ENCODE measurements at places on chromosomes 5 and 9.
A peak's percentile ranks its signal among the peaks of the same experiment; 100 is the strongest.

- no peak for DNase-seq
- H3K27me3 ChIP-seq = no peaks in the 10 kb centered on the region
- no peaks in the 10 kb centered on the region for H3K36me3 ChIP-seq
- peaks cover 9% of the 10 kb centered on the region for H3K4me1 ChIP-seq
- H3K4me3 ChIP-seq = no peak overlapping the region
These were observed 20.6 kb downstream of the MARCHF3 start for GRCh38 chr5:127009784-127010183.

DNA sequence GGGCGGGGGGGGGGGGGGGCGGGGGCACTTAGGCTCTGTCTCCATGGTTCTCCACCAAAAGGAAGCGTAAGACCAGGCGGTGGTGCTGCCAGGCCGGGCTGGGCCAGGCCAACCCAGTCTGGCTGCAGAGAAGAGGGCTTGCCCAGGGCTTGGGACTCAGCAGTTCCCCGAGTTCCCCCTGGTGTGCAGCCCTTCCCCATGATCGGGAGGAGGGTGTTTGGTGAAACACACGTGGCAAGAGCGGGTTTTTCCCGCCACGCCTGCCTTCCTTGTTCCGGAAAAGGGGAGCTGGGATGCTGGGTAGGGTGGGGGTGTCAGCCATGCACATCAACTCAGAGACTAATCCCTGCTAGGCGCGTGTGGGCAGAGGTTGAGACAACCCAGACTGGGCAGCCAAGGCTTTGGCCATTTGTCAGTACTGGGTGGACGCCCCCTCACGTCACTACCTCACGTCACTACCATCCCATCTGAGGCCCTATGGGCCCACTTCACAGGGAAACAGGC lies 32.9 kb downstream of the PRRX2 start:
- H3K36me3 ChIP-seq = no peaks in the 10 kb centered on the region
- no peak overlapping the region for H3K27ac ChIP-seq
- no peak for DNase-seq
- no peak overlapping the region for H3K4me3 ChIP-seq
- H3K4me1 ChIP-seq = peaks cover 12% of the 10 kb centered on the region

DNA sequence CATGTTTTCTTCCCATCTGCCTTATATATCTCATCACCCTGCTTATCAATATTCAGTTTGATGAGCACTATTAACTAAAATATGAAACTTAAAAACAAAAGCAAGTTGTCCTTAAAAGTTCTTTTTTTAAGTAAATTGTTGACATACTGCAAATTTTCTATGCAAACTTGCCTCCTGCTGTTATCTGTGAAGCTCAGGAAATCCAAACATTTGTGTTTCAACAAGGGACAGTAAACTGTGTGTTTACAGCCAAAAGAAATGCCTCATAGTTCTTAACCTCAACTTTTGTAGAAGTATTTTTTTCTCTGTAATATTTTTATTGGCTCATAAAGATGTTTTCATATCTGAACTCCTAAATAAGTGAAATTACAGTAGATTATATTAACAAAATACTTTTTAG lies 7.7 kb upstream of the TTC23L start:
- DNase-seq = no peak
- no peak overlapping the region for H3K4me3 ChIP-seq
- H3K27ac ChIP-seq = no peak overlapping the region
- H3K27me3 ChIP-seq = no peaks in the 10 kb centered on the region
- H3K36me3 ChIP-seq = no peaks in the 10 kb centered on the region

- DNase-seq = no peak
- H3K27me3 ChIP-seq = no peaks in the 10 kb centered on the region
- peak overlapping the region; percentile 51 for H3K27ac ChIP-seq
- H3K4me3 ChIP-seq = no peak overlapping the region
These were observed 67.9 kb downstream of the STK10 start for GRCh38 chr5:172119921-172120688.

GRCh38 chr5:39654715-39655114 lies 229.9 kb upstream of the DAB2 start:
- H3K27ac ChIP-seq = no peak overlapping the region
- DNase-seq = no peak
- H3K4me3 ChIP-seq = no peak overlapping the region
- H3K4me1 ChIP-seq = no peaks in the 10 kb centered on the region
- no peaks in the 10 kb centered on the region for H3K36me3 ChIP-seq
- no peaks in the 10 kb centered on the region for H3K27me3 ChIP-seq

GRCh38 chr9:120396418-120396817 lies 183.5 kb downstream of the CDK5RAP2 start:
- H3K27me3 ChIP-seq = no peaks in the 10 kb centered on the region
- peaks cover 18% of the 10 kb centered on the region for H3K4me1 ChIP-seq
- H3K4me3 ChIP-seq = no peak overlapping the region
- no peak overlapping the region for H3K27ac ChIP-seq

GRCh38 chr5:77893225-77893860 lies 117.2 kb upstream of the TBCA start:
- H3K4me1 ChIP-seq = no peaks in the 10 kb centered on the region
- H3K36me3 ChIP-seq = no peaks in the 10 kb centered on the region
- H3K27me3 ChIP-seq = peaks cover 6% of the 10 kb centered on the region

- H3K27ac ChIP-seq = no peak overlapping the region
- DNase-seq = no peak
- no peaks in the 10 kb centered on the region for H3K36me3 ChIP-seq
- no peak overlapping the region for H3K4me3 ChIP-seq
These were observed 397.7 kb upstream of the SMARCA2 start for GRCh38 chr9:1617419-1617818.

DNA sequence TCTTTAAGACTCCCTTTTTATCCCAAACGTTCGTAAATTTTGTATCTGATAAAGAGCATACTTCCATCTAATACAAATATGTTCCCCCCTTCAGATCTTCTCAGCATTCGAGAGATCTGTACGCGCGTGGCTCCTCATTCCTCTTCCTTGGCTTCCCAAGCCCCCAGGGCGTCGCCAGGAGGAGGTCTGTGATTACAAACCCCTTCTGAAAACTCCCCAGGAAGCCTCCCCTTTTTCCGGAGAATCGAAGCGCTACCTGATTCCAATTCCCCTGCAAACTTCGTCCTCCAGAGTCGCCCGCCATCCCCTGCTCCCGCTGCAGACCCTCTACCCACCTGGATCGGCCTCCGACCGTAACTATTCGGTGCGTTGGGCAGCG lies 19.9 kb downstream of the CDKN2A start:
- H3K27ac ChIP-seq = no peak overlapping the region
- DNase-seq = no peak
- H3K27me3 ChIP-seq = peaks cover 58% of the 10 kb centered on the region
- H3K36me3 ChIP-seq = no peaks in the 10 kb centered on the region
- H3K4me3 ChIP-seq = no peak overlapping the region

- H3K4me1 ChIP-seq = no peaks in the 10 kb centered on the region
- H3K27me3 ChIP-seq = no peaks in the 10 kb centered on the region
- no peaks in the 10 kb centered on the region for H3K36me3 ChIP-seq
- H3K27ac ChIP-seq = no peak overlapping the region
These were observed 198.7 kb downstream of the NR2F1-AS1 start for GRCh38 chr5:93382188-93382825.

DNA sequence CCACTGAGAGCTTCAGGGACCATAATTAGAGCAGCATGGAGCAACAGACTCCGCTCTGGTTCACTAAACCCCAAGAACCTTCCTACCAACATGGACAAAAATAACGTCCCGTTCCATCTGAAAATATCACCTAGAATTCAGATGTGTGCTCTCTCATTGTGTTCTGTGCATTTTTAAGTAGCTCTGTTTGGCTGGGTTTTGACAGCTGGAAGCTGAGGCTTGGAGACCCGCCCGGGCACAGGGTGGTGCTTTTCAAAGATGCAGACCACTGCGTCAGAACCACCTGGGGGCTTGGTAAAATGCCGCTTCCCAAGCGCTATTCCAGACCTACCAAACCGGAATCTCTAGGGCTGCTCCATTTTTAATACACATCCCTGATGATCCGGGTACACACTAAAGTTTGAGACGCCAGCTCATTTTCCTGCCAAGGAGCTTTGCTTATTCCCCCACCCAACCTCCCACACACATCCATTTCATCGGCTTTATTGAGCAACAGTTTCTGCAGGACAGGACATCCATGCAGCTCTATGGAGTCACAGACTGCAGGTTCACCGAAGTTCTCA lies 104.8 kb downstream of the GABBR2 start:
- no peak overlapping the region for H3K27ac ChIP-seq
- no peaks in the 10 kb centered on the region for H3K27me3 ChIP-seq
- no peak overlapping the region for H3K4me3 ChIP-seq
- H3K4me1 ChIP-seq = no peaks in the 10 kb centered on the region
- no peaks in the 10 kb centered on the region for H3K36me3 ChIP-seq

GRCh38 chr9:71004196-71004595 lies 117.2 kb downstream of the TRPM3 start:
- DNase-seq = no peak
- no peak overlapping the region for H3K4me3 ChIP-seq
- no peaks in the 10 kb centered on the region for H3K27me3 ChIP-seq
- no peak overlapping the region for H3K27ac ChIP-seq
- H3K4me1 ChIP-seq = no peaks in the 10 kb centered on the region

DNA sequence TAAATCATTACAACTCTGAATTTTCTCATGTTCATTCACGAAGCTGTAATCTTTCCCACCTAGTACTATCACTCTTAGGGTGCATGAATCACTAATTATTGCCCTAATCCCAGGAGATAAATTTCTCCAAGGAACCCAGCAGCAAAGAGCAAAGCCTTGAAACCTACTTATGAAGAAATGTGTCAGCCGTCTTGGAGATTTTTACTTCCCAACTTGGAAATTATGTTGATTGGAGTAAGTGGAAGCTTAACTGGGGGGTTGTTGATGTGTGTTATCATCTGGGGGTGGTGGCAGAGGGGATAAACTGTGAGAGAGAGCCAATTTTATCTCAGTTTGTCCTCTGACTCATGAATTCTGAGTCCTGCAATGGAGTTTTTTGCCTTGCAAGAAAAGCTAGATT lies 440.5 kb upstream of the WWC1 start:
- H3K27ac ChIP-seq = no peak overlapping the region
- no peak overlapping the region for H3K4me3 ChIP-seq
- H3K4me1 ChIP-seq = no peaks in the 10 kb centered on the region
- no peak for DNase-seq
- no peaks in the 10 kb centered on the region for H3K36me3 ChIP-seq
- no peaks in the 10 kb centered on the region for H3K27me3 ChIP-seq

- no peak overlapping the region for H3K27ac ChIP-seq
- no peak for DNase-seq
- H3K4me3 ChIP-seq = no peak overlapping the region
These were observed 410.7 kb downstream of the DNAH5 start for GRCh38 chr5:13533833-13534232.

DNA sequence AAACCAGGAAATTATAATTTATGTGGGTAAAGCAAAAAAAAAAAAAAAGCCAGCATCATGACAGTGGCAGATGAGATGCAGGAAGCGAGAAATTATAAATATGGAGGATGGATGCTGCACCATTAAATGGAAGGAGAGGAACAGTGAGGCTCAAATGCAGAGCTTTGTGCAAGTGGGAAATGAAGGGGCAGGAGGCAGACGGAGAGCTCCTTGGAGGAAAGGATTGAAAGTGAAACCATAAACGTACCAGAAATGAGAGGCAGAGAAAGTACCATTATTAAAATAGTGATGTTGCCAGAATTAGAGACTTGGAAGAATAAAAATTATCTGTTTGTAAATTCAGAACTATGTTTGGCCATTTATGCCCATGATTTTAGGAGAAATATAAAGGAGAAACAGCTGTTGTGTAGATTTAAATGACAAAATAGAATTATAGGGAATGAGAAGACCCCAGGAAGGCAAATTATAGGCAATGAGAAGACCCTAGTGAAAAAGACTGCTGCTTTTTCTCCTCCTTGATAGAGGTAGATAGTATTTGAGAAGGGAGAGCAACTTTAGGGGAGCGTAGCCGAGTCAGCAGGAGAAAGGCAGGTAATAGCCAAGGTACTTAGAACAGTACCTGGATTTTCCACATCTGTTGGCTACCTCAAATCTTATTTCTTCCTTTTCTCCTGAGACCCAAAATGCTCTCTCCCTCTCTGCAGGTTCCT lies 341.0 kb upstream of the CD180 start:
- peak overlapping the region; percentile 54 for H3K27ac ChIP-seq
- no peaks in the 10 kb centered on the region for H3K36me3 ChIP-seq
- peak; percentile 9 for DNase-seq
- peak overlapping the region; percentile 40 for H3K4me3 ChIP-seq

DNA sequence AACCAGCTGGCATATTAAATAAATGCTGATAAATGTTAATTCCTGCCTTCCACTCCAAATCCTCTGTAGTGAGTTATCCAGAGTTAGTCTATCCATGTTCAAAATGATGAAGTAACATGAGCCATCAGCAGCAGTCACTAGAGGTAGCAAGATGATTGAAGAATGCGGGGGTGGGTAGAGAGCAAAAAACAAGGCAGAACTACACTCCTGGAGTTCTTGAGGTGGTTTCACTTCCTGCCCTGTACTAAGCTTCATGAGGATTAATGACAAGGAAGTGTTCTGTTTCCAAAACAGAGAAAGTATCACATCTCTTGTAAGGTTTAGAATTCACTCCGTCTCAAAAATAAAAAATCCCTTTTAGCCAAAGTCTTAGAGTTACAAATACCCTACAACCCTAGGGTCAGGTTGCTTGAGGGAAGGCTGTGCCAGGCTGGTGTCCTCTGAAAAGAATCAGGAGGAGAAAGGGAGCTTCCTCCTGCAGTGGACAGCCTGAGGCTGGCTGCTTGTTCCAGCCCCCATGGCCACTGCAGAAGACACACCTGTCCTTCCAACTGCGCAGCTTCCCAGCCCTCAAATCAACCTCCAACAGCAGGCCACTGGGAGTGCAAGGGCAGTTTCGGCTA lies 180.2 kb downstream of the DENND1A start:
- peak; percentile 1 for DNase-seq
- no peak overlapping the region for H3K4me3 ChIP-seq
- H3K27ac ChIP-seq = no peak overlapping the region

GRCh38 chr9:131799177-131799823 lies 59.4 kb upstream of the RAPGEF1 start:
- no peaks in the 10 kb centered on the region for H3K27me3 ChIP-seq
- H3K27ac ChIP-seq = no peak overlapping the region
- DNase-seq = peak; percentile 37

GRCh38 chr9:79911724-79912123 lies 340.0 kb downstream of the TLE4 start:
- no peaks in the 10 kb centered on the region for H3K27me3 ChIP-seq
- DNase-seq = no peak
- no peak overlapping the region for H3K27ac ChIP-seq
- H3K4me3 ChIP-seq = no peak overlapping the region

DNA sequence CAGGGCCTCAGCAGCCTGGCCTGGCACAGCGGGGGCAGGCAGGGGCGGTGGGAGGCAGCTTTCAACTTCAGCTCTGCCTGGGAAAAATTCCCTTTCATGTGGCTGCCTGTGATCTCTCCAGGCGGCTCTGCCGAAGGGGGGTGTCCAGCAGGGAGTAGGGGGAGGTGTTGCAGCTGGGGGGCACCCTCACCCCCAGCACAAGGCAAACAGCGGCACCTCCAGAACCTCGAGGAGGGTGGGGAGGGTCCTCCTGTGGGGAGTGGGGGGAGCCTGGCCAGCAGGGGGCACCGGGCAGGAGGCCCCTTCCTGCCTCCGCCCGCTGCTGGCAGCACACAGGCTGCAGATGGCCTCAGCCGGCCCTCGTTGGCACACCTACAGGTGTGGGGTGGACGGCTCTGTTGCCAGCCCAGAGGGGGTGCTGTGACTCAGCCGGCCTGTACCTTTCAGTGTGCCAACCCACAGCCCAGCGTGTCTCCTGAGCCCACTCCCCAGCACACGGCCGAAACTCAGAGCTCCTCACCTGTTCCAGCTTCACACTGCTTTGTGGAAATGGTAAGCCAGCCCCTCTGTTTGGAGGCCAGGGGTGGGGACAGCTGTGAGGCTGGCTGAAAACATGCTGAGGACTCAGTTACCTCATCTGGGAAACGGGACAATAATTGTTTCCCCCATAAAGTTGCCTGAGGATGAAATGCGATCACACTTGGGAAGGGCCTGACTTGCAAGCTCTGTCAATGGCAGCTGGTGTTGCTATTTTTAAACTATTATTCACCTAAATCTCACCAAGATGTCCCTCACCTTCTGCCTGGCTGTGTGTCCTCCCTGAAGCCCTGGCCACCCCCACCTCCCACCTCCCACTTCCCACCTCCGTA lies 37.0 kb downstream of the CXXC5 start:
- H3K4me1 ChIP-seq = peaks cover 18% of the 10 kb centered on the region
- no peak overlapping the region for H3K4me3 ChIP-seq
